Hepatic stellate cell (primary cell): ENCODE measurements at places on chromosomes 5 and 9.
A peak's percentile ranks its signal among the peaks of the same experiment; 100 is the strongest.

DNA sequence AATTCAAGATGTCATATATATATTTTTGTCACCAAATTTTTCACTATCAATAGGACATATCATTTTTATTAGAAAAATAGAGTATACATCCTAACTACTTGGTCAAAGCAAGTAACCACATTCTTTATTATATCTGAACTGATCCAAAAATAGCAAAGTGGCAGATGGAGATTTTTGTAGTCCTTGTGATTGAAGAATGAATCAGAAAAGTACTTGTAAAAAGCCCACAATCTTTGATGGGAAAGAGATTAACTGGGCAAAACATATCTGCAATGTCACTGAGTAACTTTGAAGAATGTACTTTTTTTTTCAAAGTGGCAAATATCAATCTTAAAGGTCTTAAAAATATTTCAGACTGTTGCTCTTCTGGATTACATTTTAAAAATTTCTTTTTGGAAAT is 1040.6 kb upstream of the SEMA6A start:
- DNase-seq = no peak

GRCh38 chr5:62483556-62483955 is 71.0 kb downstream of the IPO11 start:
- no peak for DNase-seq

DNA sequence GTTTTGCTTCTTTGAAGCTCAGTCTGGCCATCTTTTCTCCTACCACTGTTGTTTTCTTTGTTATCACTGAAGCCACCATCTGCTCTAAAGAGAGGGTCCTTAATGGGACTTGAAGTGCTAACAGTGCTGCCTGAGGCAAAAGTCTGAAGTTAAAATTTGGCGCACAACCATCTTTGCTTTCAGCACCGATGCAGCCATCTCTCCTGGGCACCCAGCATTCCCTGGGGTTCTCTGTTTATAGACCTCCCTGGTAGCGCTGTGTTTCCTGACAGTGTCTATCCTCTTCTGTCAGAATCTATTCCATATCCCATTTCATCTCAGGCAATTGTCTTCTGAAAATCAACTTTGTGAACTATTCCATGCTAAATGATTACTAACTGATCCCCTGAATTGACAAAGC is 491.5 kb upstream of the MPDZ start:
- no peak for DNase-seq

GRCh38 chr5:21049901-21050300 is 1061.9 kb upstream of the CDH18 start:
- no peak for DNase-seq

DNA sequence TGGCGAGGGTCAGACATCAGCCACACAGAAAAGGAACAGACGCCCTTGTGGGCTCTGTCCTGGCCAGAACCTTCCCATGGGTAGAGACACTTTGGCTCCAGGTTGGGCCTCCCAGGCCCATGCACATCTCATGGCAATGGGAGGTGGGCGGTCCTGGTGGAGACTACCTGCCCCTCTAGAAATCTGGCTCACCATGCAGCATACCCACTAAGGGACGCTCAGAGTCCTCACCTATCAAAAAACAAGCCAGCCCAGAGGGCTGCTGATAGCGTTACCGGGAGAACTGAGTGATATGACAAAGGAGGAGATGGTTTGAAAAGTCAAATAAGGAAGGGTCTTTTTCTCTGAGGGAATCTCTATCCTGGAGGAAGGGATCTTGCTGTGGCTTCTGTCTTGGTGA is 62.1 kb downstream of the C5orf15 start:
- DNase-seq = no peak

- no peak for DNase-seq
These were observed 15.9 kb upstream of the TRIM14 start for GRCh38 chr9:98134702-98135557.

- no peak for DNase-seq
These were observed 2089.3 kb downstream of the MAT2B start for GRCh38 chr5:165594693-165595092.

DNA sequence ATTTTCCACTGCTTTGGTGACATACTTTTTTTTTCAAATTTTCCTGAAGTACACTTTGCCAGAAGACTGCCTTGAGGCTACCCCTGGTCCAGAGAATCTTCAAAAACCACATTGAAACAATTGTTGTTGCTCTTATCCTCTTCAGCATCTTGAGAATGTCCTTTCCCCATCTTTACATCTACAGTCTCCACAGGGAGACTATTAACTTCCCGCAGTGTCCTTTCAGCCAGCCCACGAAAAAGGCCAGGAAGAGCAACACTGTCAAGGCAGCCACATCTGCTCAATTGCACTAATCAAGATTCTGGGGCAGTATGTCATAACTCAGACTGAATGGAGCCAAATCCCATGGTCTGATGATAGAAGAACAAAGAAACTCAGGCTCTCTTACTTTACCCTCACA is 148.3 kb downstream of the ENC1 start:
- no peak for DNase-seq

- no peak for DNase-seq
These were observed 54.7 kb downstream of the GLDC start for GRCh38 chr9:6590772-6591384.

DNA sequence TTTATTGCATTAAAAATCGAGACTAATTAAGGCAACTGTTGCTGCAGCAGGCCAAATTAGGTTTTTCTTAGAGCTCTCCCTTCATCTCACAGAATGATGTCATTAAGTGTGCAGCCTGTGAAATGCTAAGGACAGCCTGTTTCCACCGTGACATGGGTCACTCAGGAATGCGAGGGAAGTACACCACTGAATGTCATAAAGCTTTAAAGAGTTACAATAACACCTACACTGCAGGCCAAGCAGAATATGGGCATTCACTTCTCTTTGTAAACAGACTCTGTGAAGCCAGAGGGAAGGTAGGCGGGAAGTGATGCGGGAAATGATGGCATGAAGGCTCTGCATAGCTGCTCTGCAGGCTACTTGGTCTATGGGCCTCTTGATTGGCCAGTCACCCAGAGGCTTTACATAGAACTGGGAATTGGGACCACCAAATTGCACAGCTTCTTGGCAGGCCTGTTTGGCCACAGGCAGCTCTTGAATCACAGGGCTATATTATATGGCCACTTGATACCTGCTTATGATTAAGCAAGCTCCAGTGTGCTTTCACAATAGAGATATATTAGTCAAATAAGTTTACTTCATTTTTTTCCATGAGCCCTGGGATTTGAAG is 28.4 kb upstream of the AOPEP start:
- DNase-seq = peak; percentile 16

GRCh38 chr5:114055318-114056184 is 306.3 kb upstream of the KCNN2 start:
- DNase-seq = peak; percentile 29

GRCh38 chr5:138338411-138339090 is 485 bp downstream of the FAM53C start:
- DNase-seq = no peak
